ENCODE measurements at places on chromosomes 12 and 14. TPM values are rescaled to one million over a fixed set of nuclear protein-coding genes. Genes with fewer than 3 reads are reported as not detected.

BHLHE41 gene
- 13.4 TPM for total RNA-seq

CPM gene
- 21.9 TPM for total RNA-seq

DNA sequence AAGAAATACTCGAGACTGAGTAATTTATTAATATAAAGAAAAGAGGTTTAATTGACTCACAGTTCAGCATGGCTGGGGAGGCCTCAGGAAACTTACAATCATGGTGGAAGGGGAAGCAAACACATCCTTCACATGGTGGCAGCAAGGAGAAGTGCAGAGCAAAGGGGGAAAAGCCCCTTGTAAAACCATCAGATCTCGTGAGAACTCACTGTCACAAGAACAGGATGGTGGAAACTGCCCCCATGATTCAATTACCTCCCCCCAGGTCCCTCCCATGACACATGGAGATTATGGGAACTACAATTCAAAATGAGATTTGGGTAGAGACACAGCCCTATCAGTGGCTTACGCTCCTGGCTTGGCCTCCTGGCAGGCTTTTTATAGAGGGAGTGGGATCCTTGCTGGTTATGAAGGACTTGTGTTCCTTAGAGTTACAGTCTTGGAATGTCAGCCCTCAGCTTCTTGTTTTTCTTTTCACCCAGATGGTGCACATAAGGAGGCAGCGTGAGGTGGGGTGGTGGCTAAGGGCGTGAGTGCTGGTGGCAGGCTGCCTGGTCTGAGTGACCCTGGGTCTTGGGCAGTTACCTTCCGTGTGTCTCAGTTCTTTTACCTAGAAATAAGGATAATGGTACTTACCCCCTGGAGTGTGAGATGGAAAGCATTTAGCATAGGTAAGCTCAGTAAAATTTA is 25.7 kb downstream of the TRAF3 start:
- no peak for DNase-seq

GRCh38 chr12:96347130-96347699 is 53.0 kb downstream of the CDK17 start:
- DNase-seq: no peak

- DNase-seq: no peak
These were observed 20.6 kb downstream of the RASSF8 start for GRCh38 chr12:25979059-25979458.

- DNase-seq: no peak
These were observed 382.7 kb downstream of the RGS6 start for GRCh38 chr14:72314808-72315435.
